ENCODE measurements at places on chromosomes 1 and 21.

GRCh38 chr1:67741121-67741520 is 56.1 kb downstream of the GADD45A start:
- H3K27me3 ChIP-seq = no peaks in the 10 kb centered on the region
- peaks cover 19% of the 10 kb centered on the region for H3K36me3 ChIP-seq
- no peak for DNase-seq

- peaks cover 3% of the 10 kb centered on the region for H3K4me1 ChIP-seq
- DNase-seq = no peak
- H3K4me3 ChIP-seq = no peak overlapping the region
- H3K36me3 ChIP-seq = no peaks in the 10 kb centered on the region
- H3K27me3 ChIP-seq = peaks cover 21% of the 10 kb centered on the region
- no peak overlapping the region for H3K27ac ChIP-seq
Measured at GRCh38 chr1:62390071-62390470, 46.8 kb upstream of the USP1 start.

DNA sequence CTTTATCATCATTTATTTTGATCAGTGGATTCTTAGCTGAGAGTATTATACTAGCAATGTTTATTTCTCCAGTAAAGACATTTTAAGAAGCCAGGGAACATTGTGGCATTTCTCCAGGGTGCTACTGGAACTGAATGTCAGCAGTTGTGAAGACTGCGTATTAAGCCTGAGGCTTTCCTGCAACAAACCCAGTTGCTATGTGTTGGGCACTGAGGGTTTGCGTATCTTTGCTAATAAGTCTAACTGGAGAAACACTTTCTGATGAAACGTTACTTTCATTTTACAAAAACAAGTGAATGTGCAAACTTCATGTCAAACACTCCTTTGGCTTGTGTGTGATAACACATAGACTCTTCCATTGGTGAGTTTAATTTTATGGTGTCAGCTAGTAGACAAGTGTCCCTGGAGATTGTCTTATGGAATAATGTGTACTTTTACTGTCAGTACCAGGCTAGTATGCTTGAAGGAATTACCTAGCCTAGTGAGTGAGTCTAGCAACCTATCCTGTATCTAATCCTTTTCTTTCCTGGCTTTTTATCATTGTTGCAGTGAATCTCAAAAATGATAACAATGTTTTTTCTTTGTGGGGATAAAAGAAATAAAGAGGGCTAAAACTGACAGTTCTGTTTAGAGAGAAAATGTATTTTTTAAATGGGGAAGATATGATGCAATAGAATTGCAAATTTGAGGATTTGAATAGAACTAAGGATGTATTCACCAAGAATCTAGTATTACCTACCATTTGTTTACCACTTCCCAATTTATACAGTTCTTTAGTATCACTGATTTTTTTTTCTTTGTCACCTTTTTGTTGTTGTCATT is 70.1 kb downstream of the MTR start:
- no peak for DNase-seq
- no peaks in the 10 kb centered on the region for H3K27me3 ChIP-seq
- H3K4me1 ChIP-seq = peaks cover 5% of the 10 kb centered on the region
- no peak overlapping the region for H3K27ac ChIP-seq
- no peaks in the 10 kb centered on the region for H3K36me3 ChIP-seq

DNA sequence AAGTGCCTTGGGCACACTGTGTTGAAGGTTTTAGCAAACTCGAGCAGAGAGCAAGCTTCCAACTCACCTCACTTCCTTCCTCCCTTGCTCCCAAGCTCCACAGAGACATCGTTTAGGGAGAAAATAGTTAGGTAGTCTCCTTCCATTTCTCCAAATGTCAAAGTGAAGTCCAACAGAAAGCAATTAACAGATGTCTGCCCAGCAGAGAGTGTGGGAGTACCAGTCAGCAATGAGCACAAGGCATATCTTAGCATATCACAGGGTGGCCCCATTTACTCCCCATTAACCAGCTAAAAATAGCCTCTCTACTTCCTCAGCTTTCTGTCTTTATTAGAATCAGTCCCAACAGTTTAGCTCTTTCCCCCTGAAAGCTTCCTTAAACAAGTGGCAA is 334.2 kb upstream of the CAMK1G start:
- H3K36me3 ChIP-seq = no peaks in the 10 kb centered on the region
- H3K4me3 ChIP-seq = no peak overlapping the region
- H3K4me1 ChIP-seq = no peaks in the 10 kb centered on the region
- no peak for DNase-seq
- H3K27me3 ChIP-seq = peaks cover 10% of the 10 kb centered on the region
- no peak overlapping the region for H3K27ac ChIP-seq

DNA sequence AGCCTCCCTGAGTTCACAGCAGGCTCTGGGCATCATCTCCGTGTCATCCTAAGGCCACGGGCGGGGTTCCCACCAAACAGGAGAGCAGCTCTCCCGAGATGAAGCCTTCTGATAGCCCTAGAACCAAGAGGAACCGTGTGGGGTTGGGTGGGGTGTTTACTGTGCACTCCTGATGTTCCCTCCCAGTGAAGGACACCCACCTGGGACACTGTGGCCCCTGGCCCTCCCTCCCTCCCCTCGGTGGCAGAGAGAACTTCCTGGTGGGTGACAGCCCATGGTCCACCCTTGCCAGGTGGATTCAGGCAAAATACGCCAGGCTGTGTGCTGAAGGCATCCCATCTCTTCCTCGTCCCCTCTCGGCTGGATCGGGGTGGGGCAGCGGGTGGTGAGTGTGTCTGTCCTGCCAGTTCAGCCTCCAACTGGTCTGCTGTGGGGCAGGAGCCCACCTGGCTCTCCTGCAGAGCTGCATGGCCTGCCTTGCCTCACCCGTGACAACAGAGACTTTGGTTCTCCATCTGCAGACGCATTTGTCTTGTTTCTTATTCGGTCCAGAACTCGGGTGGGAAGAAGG is 15.6 kb upstream of the C1orf174 start:
- H3K4me3 ChIP-seq = no peak overlapping the region
- H3K27me3 ChIP-seq = peaks cover 16% of the 10 kb centered on the region
- no peak overlapping the region for H3K27ac ChIP-seq

DNA sequence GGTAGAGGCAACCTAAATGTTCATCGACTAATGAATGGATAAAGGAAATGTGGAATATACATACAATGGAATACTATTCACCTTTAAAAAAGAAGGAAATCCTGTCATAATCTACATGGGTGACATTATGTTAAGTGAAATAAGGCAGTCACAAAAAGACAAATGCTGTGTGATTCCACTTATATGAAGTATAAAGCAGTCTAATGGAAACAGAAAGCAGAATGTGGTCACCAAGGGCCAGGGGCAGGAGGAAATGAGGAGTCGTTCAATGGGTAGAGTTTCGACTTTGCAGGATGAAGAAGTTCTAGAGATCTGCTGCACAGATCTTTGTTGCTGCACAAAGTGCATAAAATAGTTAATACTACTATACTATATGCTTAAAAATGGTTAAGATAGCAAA is 7.8 kb downstream of the DIPK1A start:
- no peak overlapping the region for H3K27ac ChIP-seq
- H3K4me1 ChIP-seq = no peaks in the 10 kb centered on the region
- no peak overlapping the region for H3K4me3 ChIP-seq
- no peaks in the 10 kb centered on the region for H3K36me3 ChIP-seq
- no peaks in the 10 kb centered on the region for H3K27me3 ChIP-seq
- no peak for DNase-seq

GRCh38 chr1:67440339-67440738 is 10.1 kb upstream of the SERBP1 start:
- H3K4me3 ChIP-seq = no peak overlapping the region
- H3K4me1 ChIP-seq = peaks cover 2% of the 10 kb centered on the region
- no peaks in the 10 kb centered on the region for H3K36me3 ChIP-seq
- no peak overlapping the region for H3K27ac ChIP-seq
- H3K27me3 ChIP-seq = no peaks in the 10 kb centered on the region

DNA sequence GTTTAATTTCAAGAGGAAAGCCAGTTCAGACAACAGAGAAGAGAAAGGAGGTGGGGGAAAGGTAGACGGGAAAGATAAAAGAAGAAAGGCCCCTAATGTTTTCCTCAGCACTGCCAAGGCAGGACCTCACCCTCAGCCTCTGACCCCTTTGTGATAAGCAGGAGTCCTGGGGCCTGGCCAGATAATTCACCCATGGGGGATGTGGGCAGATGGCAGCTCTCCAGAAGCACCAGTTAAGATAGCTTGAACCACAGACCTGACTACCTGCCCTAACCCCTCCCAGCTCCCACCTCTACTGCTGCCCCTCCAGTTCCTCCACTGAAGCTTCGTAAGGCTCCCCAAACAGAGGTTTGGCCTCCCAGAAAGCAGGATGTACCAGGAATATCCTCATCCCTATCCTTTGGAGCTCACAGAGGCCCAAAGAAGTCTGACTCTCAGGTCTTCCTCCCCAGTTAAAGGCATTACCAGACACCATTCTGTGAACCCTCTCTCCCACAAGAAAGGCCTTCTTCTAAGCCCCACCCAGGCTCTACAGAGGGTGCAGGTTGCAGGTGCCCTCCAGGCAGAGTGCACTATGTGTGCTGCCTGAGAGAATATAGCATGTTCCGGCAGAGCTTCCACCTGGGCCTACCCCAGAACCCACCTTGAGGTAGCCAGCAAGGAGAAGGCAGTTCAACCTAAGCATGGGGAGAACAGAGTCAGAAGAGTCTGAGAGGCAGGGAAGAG is 9.2 kb upstream of the SNAPIN start:
- no peak overlapping the region for H3K4me3 ChIP-seq
- H3K4me1 ChIP-seq = peaks cover 10% of the 10 kb centered on the region
- no peak overlapping the region for H3K27ac ChIP-seq
- H3K36me3 ChIP-seq = peaks cover 31% of the 10 kb centered on the region
- no peak for DNase-seq

DNA sequence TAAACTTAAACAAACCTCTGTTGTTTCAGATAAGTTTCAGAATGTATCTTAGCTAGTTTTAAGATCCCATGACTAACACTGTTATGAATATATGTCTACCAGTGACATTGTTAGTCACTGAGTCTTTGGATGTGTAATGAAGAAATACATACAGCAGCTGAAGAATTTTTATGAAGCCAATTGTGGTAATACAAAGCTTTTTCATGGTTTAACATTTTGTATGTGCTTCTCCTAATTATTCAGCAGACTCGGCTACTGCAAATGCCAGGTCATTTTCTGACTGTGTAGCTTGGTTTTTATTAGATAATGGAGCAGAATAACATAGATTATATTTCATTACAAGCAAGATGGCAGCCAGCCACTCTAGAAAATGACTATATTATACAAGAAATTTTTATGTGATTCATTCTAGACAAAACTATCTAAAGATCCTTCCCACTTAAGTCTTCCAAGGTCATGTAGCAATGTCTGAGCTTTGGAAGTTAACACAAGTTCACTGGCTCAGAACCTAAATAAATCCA is 147.8 kb downstream of the TNFSF18 start:
- no peaks in the 10 kb centered on the region for H3K27me3 ChIP-seq
- DNase-seq = peak; percentile 73
- no peaks in the 10 kb centered on the region for H3K4me1 ChIP-seq
- H3K27ac ChIP-seq = peak overlapping the region; percentile 78
- no peak overlapping the region for H3K4me3 ChIP-seq

- no peaks in the 10 kb centered on the region for H3K4me1 ChIP-seq
- H3K36me3 ChIP-seq = peaks cover 31% of the 10 kb centered on the region
- H3K4me3 ChIP-seq = no peak overlapping the region
- DNase-seq = peak; percentile 36
- no peak overlapping the region for H3K27ac ChIP-seq
- H3K27me3 ChIP-seq = no peaks in the 10 kb centered on the region
Measured at GRCh38 chr1:202952818-202953217, 5.3 kb downstream of the ADIPOR1 start.

- no peaks in the 10 kb centered on the region for H3K36me3 ChIP-seq
- no peak overlapping the region for H3K4me3 ChIP-seq
- H3K27me3 ChIP-seq = peaks cover 16% of the 10 kb centered on the region
- H3K4me1 ChIP-seq = peaks cover 11% of the 10 kb centered on the region
Measured at GRCh38 chr21:41962425-41962966, 8.7 kb upstream of the C2CD2 start.

GRCh38 chr1:116460261-116460660 is 87.2 kb downstream of the ATP1A1 start:
- no peaks in the 10 kb centered on the region for H3K36me3 ChIP-seq
- H3K27me3 ChIP-seq = peaks cover 10% of the 10 kb centered on the region
- DNase-seq = no peak
- no peak overlapping the region for H3K4me3 ChIP-seq

GRCh38 chr1:113216664-113217063 is 143.7 kb downstream of the LRIG2 start:
- H3K4me1 ChIP-seq = peaks cover 2% of the 10 kb centered on the region
- H3K27me3 ChIP-seq = peaks cover 3% of the 10 kb centered on the region
- no peak overlapping the region for H3K4me3 ChIP-seq
- DNase-seq = no peak
- H3K27ac ChIP-seq = no peak overlapping the region
- no peaks in the 10 kb centered on the region for H3K36me3 ChIP-seq

DNA sequence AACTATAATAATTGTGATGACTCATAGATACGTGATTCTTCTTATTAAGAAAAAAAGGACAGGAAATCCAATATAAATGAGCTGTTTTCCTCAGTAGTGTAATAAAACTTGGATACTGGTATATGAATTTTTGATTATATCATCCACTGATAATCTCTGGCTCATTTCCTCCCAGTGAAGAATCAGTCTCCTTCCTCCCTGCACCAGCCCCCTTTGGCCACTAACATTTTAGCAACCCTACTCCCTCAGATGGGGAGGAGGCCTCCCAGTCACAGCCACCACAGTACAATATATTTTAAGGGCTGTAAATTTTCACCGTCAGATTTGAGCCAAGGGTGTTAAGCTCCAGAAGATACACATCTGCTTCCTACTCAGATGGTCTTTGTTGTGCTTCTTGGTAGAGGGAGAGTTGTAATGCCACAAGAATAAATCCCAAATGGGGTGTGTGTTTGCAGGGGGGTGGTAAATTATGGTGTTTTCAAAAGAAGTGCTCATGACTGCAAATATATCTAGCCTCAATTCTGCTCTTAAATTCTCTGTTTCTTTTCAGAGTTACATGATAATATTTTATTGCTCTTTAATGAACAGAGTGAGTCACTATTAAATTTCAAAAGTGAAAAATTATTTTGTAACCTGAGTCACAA is 153.5 kb downstream of the HLX start:
- no peaks in the 10 kb centered on the region for H3K36me3 ChIP-seq
- H3K27ac ChIP-seq = no peak overlapping the region
- no peaks in the 10 kb centered on the region for H3K27me3 ChIP-seq
- no peak for DNase-seq
- H3K4me3 ChIP-seq = no peak overlapping the region

- peaks cover 5% of the 10 kb centered on the region for H3K4me1 ChIP-seq
- H3K36me3 ChIP-seq = no peaks in the 10 kb centered on the region
- H3K4me3 ChIP-seq = no peak overlapping the region
Measured at GRCh38 chr1:38581396-38581795, 278.2 kb downstream of the RRAGC start.

DNA sequence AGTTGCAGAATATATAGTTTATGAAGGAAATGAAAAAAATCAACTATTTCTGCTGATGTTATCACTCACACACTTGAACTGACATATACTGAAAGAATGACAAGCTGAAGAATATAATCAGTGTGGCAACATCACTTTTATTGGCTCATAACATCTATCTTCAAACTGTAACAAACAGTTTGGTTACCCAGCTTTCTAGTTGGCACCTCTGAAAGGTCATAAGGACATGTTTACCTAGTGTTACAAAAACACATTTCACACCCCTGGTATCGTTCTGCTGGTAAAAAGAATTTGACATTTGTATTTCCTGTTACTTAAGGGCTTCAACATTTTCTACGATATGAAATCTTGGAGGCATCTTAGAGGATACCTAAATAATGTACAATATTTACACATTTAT is 1267.0 kb upstream of the NCAM2 start:
- H3K4me1 ChIP-seq = no peaks in the 10 kb centered on the region
- H3K27me3 ChIP-seq = no peaks in the 10 kb centered on the region
- no peak overlapping the region for H3K4me3 ChIP-seq
- H3K27ac ChIP-seq = no peak overlapping the region
- DNase-seq = no peak

GRCh38 chr21:31282095-31282709 is 61.9 kb downstream of the TIAM1 start:
- peaks cover 11% of the 10 kb centered on the region for H3K4me1 ChIP-seq
- H3K4me3 ChIP-seq = no peak overlapping the region

Data from mesenchymal stem cell (in vitro differentiated cells and primary cell).